ENCODE measurements at places on chromosomes 12 and 14.

DNA sequence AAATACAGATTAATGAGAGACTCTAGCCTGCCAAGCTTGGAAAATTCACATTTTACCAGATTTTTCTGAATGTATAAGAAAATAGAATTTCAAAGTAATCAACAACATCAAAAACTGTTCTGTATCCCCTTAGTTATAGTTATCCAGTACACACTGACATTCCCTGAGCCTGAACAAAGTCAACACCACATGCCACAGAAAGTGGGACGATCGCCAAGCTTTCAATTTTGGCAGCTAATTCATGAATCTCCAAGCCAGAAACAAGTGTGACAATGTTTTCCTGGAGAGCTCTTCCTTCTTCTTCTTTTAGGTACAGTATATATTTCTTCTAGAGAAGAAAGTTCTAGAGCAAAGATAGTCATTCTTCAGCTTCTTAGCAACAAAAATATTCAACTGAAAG lies 290.2 kb downstream of the PRKD1 start:
- no peak for DNase-seq

- no peak for DNase-seq
These were observed 6.4 kb downstream of the SUSD6 start for GRCh38 chr14:69617796-69618195.

GRCh38 chr14:77063571-77064171 lies 34.4 kb upstream of the CIPC start:
- DNase-seq: no peak

GRCh38 chr12:92927055-92927435 lies 2.0 kb downstream of the EEA1 start:
- peak; percentile 5 for DNase-seq

DNA sequence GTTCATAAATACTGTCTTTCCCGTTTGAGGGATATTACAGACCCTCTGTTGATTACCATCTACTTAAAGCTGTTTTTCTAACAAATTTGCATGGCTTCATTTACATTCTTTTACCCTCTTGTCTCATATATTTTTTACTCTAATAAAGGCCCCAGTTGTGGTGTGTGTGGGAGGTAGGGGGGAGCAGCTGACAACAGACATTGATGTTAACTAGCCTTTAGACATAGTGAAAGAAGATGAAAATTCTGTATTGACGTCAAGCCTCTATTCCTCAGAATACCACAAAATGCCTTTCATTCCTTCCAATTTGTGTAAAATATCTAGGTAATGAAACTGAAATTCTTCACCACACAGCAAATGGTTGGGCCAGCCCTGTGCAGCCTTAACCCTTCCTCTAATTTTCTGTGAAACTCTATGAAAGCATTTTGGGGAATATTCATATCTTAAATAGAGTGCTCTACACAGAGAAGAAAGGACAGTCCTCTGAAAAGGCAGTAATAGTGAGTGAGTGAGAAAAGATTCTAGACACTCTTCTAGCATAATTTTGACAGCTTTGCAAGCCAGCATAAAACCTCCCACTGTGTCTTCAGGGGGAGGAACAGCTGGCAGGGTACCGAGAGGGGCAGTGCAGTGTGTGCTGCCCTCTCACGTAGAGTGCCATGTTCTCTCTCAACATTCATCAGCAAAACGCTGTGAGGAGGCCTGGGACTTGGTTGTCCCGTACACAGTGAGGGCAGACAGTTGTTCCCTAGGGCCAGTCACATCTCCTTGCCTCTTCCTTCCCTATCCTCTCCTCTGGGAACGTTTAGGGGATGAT lies 20.1 kb upstream of the CERS5 start:
- DNase-seq: no peak

DNA sequence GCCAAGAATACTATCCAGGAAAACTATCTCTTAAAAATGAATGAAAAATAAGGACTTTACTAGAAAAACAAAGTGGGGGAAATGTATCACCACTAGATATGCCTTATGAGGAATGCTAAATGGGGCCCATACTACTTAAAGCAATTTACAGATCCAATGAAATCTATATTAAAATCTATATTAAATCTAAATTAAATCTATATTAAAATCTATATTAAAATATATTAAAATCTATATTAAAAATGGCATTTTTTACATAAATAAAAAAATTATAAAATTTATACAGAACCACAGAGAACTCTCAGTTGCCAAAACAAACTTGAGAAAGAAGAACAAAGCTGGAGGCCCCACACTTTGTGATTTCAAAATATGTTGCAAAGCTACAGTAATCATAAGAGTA lies 234.5 kb downstream of the RPL10L start:
- no peak for DNase-seq

DNA sequence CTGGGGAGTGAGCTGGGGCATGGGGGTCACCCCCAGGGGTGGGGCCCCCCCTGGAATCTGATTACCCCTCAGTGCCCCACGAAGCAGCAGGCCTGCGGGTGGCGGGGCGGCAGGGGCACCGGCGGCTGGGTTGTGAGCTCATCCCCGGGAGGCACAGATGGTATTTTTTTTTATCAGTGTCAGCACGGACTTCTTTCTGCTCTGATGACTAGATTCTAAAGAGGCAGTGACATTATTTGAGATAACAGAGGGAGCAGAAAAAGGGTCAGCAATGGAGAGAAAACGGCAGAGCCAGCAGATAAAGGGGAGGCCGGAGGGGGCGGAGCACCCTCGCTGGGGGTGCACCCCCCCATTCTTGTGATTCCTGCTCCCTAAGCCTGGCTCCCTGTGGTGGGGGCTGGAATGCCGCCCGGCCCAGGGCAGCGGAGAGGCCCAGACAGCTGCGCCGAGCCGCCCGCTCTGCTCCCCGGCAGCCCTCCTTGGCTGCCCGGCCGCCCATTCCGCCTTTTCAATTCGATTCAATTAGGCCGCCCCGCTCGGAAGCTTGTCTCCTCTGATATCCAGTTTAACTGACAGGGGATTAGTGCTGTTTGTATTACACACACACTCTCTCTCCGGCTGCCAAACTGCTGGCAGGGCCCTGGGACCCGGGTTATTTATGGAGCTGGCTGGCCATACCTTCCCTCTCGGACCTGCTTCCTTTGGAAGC lies 32.9 kb downstream of the MVK start:
- no peak for DNase-seq

DNA sequence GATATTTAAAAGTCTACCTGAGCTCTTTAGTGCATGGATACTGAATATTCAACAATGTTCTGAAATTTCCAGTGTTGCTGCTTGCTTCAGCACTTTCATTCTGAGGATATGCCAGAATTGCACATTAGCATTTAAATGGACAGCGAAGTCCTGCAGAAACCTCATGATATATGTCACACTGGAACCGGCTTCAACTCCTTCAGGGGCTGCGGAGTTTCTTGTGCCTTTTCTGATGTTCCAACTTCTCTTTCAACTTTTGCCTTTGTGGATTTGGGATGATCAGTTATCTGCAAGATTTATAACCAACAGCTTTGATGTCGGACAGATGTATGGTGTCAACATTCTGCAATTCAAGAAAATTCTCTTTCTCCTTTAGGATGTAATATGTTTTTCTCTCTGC lies 142.5 kb upstream of the LMNTD1 start:
- no peak for DNase-seq

DNA sequence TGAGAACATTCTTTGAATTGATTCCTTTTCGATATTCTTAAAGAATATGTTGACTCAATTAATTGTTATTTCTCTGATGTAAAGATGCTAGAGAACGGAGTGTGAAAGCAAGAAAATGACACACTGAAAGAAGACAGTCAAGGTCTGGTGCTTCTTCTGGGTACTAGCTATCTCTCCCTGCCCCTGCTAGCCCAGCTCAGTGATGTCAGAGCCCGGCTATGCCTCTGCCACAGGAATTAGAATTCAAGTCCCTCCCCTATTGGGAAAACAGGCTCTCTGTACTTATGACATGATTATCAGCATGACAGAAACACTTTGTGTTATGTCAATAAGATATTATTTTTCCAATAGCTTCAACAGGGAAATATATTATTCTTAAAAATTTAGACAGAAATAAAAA lies 252.4 kb downstream of the KCNC2 start:
- no peak for DNase-seq

- DNase-seq: peak; percentile 90
These were observed at the start of gene EID3 for GRCh38 chr12:104303538-104304151. Gene EID3, plus strand, starts transcription at chr12:104303739. Its CDS starts 196 bp downstream, at chr12:104303935.

DNA sequence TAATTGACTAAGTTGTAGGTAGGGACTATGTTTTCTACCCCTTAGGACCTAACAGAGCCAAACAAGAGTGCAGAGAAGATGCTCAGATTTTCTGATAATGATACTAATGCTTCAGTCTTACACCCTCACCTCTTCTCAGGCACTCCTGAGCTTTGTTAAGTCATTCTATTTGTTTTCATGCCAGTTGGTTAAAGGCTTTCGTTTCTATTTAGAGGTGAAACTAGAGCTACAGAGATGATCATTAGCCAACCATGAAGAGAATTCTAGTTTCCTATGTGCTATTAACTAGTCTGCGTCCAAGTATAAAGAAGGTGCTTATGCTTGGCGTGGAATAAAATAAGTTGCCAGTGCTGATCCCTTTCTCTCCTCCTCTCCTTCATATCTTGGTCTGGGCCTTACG lies 34.6 kb upstream of the PYGL start:
- DNase-seq: no peak

DNA sequence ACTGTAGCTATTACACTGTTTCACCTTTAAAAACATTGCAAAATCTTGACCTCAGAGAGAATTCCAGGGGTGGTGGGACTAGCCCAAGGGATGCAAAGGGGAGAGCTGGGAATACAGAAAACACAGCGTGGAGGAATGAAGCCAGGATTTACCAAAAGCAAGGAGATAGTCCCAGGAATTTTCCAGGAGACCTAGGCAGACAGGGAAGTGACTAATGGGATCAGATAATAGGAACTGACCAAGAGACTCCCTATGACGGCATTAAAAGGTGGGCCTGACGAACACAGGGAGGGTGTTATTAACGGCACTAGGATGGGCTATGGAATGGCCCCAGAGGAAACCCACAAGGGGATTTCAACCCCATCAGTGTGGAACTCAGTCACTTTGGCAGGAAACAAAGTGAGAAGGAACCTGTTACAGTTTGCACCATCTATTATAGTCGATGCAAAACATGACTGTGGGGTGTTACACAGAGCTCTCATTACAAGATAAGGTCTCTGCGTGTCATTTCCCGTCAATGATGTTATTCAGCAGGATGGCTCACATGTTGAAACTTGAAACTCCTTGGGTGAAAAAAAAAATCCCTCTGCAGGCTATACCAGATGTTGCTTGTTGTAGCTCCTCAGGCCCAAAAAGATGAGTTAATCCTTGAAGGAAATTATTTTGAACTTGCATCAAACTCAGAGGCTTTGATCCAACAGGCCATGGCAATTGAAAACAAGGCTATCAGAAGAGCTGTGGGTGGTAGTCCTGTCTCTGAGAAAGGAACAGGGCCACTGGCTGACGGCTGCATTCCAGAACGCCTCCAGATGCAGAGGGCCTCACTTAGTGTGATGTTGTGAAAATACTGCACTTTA lies 58.7 kb downstream of the DRAM1 start:
- DNase-seq: no peak

GRCh38 chr14:68376067-68376779 lies 416.6 kb downstream of the ZFP36L1 start:
- no peak for DNase-seq

- DNase-seq: no peak
These were observed 303.4 kb downstream of the KCNC2 start for GRCh38 chr12:74906224-74906623.

DNA sequence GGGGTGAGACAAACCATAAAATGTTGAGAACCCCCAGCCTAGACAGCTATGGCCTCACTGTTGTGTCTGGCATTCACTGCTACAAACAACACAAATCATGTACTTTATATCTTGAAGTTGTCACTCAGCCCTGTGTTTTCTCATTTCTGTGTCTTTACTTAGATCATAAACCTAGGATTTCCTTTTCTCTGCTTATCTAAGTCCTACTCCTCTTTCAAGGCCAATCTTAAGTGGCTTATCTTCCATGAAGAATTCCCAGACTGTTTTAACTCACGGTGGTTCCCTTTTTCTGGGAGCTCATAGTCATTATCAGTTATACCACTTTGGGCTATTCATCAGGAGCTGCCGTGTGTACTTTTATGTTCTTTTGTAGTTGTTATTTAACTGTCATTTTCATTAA lies 42.1 kb downstream of the FLRT2 start:
- no peak for DNase-seq

DNA sequence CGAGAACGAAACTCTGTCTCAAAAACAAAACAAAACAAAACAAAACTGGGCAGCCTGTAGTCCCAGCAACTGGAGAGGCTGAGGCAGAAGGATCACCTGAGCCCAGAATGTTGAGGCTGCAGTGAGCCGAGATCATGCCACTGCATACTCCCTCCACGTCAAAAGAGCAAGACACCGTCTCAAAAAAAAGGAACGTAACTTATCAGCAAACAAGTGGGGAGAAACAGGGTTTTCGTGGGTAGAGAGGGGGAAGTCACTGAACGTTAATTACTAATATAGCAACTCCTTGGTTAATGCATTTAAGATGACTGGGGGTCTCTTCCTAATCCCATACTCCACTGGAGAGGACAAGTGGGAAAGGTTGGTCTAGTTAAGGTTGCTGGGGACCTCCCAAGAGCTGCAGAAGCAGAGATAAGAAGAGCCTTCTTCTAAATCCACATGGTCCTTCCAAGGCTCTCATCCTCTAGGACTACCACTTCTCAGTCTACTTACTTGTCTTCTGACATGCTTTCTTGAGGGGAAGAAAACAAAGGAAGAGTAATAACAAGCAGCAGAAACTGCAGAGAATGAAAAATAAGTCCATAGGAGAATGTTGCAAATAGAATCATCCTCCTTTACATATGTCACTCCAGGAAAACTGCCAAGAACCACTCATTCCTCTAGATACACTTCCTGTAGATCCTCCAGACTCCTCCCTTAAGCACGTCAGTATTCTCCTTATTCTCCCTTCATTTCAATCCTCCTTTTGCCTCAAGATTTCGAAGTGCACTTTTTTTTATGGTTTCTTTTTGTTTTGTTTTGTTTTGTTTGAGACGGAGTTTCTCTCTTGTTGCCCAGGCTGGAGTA lies 5.8 kb downstream of the NUMB start:
- no peak for DNase-seq

- no peak for DNase-seq
These were observed 16.4 kb downstream of the DLST start for GRCh38 chr14:74898083-74898482.
